ENCODE measurements at places on chromosomes 11 and 22.

GRCh38 chr11:23315286-23315685 is 455.0 kb upstream of the CCDC179 start:
- no peak for DNase-seq

DNA sequence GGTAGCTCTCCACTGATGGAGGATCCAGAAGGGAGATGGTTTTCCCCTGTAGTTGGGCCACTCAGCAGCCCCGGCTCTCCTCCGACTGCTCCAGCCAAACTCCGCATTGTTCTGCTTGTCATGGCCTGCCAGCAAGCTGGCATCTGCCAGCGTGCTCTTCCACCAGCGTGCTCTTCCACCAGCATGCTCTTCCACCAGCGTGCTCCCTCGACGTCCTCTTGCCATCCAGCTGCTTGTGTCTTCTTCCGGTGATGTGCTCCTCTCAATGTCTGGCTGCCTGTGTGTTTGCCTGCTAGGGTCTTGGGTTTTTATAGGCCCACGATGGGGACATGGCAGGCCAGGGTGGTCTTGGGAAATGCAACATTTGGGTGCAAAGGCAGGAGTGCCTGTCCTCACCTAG is 43.5 kb upstream of the GNAZ start:
- DNase-seq, result no peak

- no peak for DNase-seq
These were observed 20.0 kb downstream of the CRKL start for GRCh38 chr22:20937031-20937793.

DNA sequence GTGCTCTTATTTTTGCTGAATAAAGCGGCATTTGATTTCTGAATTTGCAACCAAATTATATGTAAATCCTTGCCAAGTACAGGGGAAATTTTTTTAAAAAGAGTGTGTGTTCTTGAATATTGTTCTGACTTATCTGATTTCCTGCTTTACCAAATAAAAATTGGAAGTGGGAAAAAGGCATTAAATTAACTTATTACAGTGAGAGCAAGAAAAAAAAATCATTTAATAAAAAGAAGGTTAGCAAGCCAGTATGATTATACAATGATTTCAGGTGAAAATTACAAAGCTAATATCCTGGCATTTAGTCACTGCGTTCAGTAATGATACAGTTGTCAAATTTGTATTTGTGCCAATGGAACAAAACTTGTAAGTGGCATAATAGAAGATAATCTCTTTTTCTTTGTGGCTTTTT is 82.1 kb upstream of the PPARA start:
- no peak for DNase-seq

DNA sequence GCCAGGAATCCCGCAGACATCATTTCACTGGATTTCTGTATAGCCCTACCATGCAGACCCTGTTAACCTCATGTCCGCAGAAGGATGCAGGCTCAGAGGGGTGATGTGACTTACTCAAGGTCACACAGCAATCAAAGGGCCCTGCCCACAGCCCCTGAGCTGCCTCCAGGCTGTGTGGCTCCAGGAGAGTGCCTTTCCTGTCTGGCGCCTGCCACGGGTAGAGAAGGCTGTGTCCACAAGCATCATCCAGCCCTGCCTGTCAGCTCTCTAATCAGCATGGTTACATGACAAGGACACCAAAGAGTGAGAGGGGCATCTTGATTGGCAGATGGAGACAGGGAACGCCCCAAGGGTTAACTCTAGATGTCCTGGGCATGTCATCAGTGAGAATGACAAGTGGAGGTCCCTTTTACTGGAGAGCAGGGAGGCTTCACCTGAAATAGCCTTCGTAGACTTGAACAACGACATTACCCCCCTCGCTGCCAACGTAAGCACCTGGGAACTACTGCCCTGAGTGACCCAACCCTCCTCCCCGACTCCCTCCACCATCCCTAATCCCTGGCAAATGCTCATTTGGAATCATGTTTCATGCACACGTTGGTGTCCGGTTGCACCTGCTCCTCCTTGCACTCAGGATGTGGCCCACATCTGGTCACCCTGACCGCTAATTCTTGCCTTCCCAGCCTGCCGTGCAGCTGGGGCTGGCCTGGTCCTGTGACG is 6.9 kb downstream of the FGF19 start:
- peak; percentile 34 for DNase-seq

DNA sequence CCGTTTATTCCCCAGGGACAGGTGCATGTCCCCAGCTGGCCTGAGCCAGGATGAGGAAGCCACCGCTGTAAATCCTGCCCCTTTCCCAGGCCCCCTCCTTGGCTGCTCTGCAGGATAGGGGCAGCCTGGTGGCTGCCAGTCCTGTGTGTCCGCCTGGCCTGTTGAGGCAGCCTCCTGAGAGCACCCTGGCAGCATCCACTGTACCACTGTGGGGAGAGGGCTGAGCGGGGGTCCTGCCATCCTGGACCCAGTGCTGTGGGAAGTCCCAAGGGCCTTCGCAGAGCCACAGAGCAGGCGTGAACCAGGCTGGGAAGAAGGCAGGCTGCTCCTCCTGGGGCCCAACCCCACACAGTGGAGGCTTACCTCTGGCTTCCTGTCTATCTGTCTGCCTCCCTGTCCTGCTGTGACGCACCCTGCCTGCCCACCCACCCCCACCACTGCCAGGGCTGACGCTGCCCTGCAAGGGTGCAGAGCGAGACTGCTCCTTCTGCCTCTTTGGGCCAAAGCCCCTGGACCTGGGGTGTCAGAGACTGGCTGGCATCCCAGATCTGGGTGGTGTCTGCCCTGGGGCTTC is 8.4 kb downstream of the KCTD17 start:
- DNase-seq, result no peak

GRCh38 chr22:21816787-21817496 is 50.5 kb downstream of the MAPK1 start:
- no peak for DNase-seq

GRCh38 chr11:105000797-105001196 is 22.2 kb downstream of the CASP5 start:
- DNase-seq, result no peak

- DNase-seq, result peak; percentile 53
These were observed 75.7 kb upstream of the PITPNB start for GRCh38 chr22:27994481-27995331.

DNA sequence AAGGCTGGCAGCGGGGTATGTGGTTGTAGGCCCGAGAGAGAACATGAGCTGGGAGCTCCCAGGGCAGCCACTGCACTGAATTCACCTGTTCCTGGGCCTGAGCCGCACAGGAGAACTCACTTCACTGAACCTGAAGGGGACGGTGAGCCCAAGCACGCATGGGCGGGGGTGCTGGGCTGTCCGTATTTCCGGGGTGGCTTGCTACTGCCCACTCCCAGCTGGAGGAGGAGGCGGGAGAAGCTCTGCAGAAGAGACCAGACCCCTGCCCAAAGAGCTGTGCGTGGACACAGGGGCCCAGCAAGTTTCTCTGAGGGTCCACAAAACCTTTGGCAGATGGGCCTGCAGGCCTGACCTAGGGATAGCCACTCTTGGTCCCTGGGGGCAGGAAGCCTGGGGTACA is 4.8 kb downstream of the TTLL12 start:
- no peak for DNase-seq

DNA sequence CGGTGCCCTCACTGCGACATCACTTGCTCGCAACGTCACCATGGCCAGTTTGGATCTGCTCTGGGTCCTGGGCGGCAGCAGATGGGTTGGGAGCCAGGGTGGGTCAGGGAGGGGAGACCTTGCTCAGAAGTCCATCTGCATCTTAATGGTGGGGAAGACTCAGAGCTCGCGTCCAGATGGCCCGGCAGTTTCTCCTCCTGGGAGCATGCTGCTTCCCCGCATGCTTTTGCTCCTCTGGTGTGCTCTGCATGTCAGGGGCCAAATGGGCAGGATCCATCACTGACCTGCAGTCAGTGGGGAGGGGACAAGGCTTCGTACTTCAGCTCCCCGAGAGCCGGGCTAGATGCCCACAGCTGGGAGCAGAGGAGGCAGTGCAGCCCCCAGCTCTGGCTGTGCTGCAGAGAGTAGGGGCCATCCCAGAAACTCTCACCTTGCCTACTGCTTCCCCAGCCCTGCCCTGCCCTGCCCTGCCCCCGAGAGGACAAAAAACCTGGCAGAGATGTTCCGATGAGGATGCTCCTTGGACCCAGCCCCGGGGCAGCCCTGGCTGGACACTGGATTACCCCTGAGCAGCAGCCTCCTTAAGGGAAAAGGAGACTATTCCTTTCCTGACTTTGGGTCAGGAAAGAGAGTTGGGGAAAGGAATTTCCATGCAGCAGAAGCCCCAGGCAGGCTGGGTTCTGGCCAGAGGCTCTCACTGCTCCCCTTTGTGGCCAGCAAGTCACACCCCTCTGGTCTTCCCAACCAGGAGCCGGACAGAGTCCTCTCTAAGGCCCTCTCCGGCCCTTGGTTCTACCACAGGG is 149.9 kb downstream of the PKNOX2 start:
- no peak for DNase-seq

GRCh38 chr11:75820645-75821044 is 5.6 kb downstream of the UVRAG start:
- peak; percentile 33 for DNase-seq

DNA sequence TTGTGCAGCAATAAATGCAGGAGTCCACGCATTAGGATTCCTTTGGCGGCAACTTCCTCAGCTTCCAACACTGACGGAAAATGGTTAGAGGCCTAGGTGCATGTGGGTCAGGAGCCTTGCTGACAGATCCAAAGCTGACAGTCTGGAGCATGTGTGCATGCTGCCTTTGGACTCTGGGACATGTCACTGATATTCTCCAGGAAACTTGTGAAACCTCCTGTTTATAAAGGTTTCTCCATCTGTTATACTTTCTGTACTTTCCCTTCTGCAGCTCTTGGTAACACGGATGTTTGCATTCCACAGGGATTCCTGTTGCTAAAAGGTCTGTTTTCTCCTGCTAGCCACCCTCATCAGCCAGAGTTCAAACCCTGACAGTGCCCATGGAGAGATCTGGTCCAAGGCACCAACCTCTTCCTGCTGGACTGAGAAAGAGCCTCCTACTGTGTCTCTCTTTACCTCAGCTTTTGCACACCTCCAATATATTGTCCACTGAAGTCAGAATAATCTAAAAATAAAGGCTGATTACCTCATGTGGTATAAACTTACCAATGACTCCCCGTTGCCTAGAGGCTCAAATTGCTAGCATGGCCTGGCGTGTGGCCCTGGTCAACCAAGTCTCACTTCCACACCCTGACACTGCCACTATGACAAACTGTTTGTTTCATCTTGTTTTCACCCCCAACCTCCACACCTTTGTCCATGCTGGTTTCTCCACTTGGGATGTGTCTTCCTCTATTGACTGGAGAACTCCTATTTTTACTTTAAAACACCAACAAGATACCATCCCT is 31.1 kb upstream of the LYVE1 start:
- no peak for DNase-seq

DNA sequence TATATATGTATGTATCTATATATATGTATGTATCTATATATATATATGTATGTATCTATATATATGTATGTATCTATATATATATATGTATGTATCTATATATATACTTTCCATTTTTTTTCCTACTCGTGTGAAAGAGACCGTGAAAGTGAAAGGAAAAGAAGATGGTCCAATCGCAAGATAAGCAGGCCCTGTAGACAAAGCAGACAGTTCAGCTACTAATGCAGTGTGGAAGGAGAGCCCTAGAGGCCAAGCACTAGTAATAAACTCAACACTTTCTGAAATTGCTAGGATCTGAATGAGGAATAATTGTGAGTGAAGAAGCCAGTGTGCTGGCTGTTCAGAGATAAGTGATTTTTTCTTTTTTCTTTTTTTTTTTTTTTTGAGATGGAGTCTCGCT is 47.2 kb downstream of the MCHR1 start:
- DNase-seq, result no peak

DNA sequence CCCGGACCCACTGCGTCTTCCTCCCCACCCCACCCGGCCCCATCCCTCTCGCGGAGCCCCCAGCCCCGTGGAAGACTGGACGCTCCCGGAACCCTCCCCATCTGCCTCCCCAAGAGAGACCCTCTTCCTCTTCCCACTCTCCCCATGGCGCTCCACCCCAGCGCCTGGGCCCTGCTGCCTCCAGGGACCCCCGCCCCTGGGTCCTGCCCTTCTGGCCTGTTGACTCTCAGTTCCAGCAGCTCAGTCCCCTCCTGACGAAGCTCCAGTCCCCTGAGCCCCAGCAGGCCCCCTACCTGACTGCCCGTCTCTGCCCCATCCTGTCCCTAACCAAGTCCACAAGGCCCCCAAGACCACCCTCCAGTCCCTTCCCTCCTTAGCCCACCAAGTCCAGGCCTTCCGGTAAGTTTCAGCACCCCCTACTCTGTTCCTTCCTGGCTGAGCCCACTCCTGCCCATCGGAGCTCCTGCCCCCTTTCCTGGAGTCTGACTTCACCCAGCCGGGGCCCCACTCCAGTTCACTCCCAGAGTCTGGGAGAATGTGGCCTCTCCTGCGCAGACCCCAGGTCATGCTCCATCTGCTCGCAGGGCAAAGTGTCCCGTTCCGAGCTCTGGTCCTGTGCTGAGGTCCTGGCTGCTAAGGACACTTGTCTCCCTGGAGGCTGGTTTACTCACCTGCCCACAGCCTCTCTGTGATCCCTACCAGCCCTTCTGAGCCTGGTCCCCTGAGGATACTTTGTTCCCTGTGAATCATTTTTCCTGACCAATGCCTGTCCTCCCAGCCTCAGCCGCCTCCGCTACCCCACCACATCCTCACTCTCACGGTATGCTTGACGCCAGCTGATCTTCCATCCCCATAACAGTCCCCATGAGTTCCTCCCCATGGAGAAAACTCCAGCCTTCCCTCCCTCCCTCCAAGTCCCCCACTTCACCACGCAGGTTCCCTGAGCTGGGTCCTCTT is 722 bp downstream of the IFITM10 start:
- peak; percentile 63 for DNase-seq

GRCh38 chr11:78202733-78203167 is 14.0 kb downstream of the USP35 start:
- no peak for DNase-seq

DNA sequence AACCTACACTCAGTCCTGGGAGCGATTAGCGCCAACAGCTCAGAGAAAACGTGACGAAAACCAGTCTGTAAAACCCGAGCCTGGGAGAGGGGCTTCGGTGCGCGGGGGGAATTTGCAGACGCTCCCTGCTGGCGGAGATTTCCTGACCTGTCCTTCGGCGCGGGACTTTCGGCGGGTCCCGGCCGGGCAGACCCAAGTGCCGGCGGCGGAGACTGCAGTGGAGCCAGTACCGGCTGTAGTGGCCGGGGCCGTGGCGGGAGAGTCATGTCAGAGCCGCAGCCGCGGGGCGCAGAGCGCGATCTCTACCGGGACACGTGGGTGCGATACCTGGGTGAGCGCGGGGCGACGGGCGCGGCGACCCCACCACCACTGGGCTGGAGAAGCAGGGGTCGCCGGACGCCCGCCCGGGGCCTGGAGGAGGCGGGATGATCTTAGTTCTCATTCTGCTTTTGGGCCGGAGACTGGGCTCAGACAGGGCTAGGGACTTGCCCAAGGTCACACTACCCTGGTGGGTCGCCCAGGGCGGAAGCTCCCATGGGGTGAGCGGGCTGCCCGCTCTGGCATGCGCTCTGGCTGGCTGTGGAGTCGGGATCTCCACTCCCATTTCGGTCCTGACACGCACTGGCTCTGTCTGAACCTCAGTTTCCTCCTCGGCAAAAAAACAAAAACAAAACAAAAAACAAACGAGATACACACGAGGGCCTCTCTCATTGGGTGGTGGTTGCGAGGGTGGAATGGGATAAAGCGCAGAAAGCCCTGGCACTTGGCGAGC is at the start of gene MTFP1:
Gene MTFP1, plus strand, starts transcription at position 153 of the 772 bp plus-strand sequence. Its CDS starts 112 bp downstream, at position 265.
- peak; percentile 49 for DNase-seq

Measured in tibial artery (tissue), 4 donors.